Activated naive CD4-positive, alpha-beta T cell treated with anti-CD3 and anti-CD28 coated beads for 36 hours (primary cell): ENCODE measurements at places on chromosomes 2 and 18. TPM values are rescaled to one million over a fixed set of nuclear protein-coding genes. Genes with fewer than 3 reads are reported as not detected.

- DNase-seq, result no peak
Measured at GRCh38 chr18:48566589-48566988, 27.8 kb downstream of the CTIF start.

- DNase-seq, result no peak
Measured at GRCh38 chr2:138766464-138766863, 13.7 kb downstream of the NXPH2 start.

DNA sequence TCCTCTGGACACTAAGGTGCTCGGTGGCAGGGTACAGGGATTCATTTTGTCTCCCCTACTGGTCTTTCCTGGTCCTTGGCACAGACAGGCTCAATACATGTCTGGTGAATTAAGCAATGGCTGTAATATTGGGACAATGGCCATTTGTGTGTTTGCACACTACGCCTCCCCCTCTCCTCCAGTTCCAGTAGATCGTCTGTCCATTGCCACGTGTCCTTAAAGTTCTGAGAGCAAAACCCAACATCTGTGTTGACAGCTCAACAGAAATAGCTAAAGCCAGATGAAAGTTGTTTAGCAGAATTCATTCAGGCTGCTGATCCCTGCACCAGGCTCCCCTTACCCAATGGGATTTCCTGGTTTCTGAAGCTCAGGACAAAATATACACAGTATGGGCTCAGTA is 9.0 kb upstream of the FABP1 start:
- no peak for DNase-seq

DNA sequence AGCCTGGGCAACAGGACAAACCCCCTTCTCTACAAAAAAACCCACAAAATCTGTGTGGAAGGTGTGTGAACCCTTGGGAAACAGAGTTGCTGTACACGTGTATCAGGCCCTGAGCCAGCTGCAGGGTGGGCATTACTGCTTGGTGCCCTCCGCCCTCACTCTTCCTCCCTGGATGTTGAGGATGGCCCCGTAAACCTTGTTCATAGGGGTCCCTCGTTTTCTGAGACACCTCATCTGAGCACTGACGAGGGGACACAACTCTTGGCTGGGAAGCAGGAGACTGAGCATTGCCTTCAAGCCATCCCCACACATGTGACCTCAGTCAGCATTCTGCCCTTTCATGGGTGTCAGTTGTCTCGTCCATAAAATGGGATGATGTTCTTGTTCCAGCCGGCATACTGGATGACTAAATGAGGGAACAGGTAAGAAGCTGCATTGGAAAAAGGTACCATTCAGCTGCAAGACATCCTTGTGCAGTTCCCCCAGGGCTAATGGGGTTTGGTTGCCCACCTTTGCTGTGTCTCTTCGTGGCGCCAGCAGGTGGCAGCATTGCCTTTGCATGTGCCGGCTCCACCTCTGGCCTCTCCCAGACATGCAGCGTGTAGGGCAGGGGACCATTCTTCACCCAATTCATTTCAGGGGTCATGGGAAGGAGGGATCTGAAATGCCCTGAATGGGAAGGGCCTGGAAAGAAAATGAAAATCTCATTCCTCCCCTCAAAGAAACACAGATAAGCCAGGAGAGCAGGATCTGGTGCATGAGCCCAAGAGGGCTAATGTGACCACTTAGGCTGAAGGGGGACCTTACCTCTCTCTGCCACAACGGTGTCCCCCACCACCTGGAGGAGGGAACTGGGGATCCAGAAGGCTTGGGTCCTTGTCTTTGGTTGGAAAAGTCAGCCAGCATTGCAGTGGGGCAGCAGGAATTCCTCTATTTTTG is 36.4 kb upstream of the HAAO start:
- peak; percentile 78 for DNase-seq

DNA sequence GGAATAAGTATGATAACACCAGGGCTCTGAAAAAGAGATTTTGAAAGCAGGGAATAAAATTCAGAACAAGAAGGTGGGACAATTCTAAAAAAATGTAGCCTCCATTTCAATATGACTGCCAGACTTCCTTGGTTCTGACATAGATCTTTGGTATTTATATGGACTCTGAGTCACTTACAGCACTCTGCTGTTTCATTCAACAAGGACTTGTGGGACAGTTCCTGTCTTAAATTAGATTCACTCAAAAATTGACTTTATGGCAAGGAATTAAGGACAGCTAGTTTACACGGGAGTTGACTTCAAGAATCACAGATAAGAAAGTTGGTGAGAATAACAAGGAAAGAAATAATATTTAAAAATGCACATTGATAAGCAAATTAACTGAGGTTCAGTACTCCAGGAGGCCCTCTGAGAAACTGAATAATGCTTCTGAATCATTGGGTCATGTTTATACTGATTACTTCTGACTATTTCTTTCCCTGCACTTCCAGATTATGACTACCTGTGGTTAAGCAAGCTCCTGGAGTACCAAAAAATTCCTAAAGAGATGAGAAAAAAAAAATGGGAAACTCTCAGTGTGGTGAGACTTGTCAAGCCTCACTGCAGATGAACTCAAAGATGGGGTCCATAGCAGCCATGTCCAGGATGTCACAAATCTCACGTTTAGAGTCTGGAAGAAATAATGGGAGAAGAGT is 828.3 kb upstream of the PIK3C3 start:
- no peak for DNase-seq

- no peak for DNase-seq
Measured at GRCh38 chr2:164412831-164413230, 208.5 kb downstream of the GRB14 start.

- peak; percentile 44 for DNase-seq
Measured at GRCh38 chr2:106065268-106065982, 128.7 kb downstream of the UXS1 start.

- no peak for DNase-seq
Measured at GRCh38 chr2:173298536-173299097, 56.1 kb upstream of the CDCA7 start.

DNA sequence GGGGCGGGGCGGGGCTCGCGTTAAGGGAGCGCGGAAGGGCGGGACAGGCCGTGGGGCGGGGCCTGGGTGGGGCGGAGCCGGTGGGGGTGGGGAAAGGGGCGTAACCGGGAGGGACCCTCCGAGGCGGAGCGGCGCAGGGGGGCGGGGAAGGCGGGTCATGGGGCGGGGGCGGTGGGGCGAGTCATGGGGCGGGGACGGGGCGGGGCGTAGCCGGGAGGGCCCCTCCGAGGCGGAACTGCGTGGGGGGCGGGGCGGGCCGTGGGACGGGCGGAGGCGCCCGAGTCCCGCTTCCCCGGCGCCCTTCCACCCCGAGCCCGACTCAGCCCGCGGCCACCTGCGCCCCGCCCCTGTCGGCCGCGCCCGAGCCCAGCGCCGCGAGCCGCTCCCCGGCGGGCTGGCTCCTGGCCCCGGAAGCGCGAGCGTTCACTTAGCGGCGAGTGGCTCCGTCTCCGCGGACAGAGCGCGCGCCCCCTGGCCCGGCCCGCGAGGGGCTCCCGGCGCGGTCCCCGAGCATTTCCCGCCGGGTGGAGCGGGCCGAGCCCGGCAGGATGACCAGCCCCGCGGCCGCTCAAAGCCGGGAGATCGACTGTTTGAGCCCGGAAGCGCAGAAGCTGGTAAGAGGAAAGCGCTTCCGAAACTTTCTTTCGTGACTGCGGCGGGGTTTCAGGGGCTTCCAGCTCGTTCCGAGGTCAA is 64.7 kb downstream of the LRRFIP1 start:
- peak; percentile 94 for DNase-seq

DNA sequence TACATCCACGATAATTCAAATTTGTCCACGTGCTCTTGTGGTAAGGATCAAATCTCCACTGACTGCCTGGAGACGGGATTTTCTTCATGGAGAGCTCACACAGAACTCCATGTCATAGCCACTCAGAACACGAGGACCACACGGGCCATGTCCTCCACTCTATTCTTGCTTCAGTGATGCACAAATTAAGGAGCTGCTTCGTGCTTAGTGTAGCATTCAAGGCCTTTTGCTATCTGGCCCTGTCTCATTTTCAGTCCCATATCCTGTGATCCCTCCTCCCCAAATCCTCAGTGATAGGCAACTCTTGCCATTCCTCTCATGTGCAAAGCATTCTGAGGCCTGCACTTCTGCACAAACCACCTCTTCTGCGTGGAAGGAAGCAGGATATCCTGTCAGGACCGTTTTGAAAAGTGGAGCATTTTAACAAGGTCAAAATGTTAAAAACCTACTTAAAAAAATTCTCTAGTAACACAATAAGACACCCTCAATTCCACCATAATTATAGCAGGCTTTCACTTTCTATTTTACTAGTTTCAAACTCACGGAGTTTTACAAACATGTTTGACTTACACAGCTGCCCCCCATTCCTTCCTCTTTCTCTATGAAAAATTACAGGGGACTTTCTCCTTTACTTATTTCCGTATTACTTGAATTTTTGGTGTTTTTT is 35.2 kb downstream of the ST3GAL5 start:
- peak; percentile 61 for DNase-seq

DNA sequence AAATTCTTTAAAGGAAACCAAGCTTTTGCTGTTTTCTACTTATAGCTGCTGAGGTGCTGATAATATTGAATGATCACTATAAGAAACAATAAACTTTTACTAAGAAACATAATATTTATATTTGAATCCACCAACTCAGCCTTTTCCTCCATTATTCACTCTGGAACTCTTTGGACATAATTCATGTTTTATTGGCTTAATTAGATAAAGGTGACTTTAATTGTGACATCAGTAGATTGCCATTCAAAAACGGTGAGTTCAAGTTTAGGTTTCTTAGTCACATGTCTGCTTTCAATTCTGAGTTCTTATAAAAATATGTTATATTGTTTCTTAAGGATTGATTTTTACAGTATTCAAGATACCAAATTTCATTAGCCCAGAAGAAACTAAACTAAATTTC is 24.0 kb downstream of the CCDC85A start:
- DNase-seq, result no peak

DNA sequence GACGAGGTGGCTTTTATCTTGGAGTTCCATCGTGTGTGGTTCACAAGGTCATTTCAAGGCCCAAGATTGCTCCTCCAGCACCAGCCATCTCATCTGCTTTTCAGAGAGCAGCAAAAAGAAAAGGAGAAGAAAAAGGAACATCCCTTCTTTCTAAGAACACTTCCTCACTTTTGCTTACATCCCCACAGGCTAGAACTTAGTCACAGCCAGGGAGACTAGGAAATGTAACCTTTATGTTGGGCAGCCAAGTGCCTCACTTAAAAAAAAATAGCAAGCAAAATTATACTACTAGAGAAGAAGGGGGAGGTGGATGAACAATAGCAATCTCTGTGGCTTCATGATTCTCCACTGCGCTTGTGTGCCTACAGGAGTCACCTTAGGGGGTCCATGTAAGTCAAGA is 141.8 kb downstream of the SMAD2 start:
- no peak for DNase-seq

- no peak for DNase-seq
Measured at GRCh38 chr2:44680983-44681531, 260.4 kb upstream of the SIX3 start.

GRCh38 chr2:9754532-9754887 is 88.8 kb upstream of the TAF1B start:
- DNase-seq, result no peak

DNA sequence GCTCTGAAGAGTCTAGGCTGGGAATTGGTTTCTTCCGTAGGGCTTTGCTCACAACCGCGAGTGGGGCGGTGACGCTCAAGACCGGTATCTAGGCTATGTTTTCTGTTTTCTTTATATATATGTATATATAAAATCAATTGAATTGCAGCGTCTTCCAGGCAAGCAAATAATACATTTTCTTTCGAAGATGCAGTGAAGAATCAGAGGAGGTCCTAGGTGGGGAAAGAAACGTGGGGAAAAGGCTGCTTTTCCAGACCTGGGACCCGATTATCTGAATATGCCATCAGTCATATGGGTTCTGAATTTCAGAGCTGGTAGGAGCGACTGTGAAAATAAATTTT is 714 bp upstream of the SCN9A start:
- no peak for DNase-seq

DNA sequence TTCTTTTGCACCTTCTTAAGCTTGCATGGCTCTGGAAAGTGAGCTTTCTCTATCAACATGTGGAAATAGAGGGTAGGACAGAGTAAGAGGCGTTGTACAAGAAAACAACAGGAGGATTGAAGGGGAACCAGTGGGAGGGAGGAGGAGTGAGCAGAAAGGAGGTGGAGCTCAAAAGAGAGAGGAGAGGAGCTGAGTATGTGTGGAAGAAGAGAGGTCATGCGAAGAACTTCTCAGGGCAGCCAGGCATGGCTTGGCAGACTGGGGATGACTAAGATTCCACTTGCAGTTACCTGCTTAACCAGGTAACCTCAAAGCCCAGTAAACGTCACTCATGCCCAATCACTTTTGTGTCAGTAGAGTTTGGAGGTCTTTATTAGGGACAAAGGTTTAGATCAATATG is 105.1 kb downstream of the BCL2L11 start:
- no peak for DNase-seq

GRCh38 chr2:100909534-100910081 is 89.7 kb downstream of the NPAS2 start:
- DNase-seq, result no peak

DNA sequence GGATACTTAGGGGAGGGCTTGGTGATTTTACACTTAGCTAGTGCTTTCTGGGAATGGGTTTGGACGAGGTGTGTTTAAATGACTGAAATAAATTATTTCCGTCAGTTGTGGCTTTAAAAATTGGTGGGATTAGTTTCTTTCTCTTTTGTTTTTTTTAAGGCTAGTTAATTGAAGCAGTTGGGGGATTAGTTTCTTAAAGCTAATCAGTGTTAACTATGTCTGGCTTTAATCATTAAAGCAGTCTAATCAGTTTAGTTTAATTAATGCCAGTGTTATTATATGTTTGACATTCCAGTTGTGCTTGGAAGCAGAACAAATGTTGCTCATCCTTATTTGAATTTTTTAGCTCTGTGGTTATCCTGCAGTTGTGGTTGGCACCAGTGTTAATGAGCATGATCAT is 10.2 kb downstream of the MTA3 start:
- DNase-seq, result no peak

GRCh38 chr2:145034511-145034910 is 514.6 kb upstream of the ZEB2 start:
- no peak for DNase-seq

DNA sequence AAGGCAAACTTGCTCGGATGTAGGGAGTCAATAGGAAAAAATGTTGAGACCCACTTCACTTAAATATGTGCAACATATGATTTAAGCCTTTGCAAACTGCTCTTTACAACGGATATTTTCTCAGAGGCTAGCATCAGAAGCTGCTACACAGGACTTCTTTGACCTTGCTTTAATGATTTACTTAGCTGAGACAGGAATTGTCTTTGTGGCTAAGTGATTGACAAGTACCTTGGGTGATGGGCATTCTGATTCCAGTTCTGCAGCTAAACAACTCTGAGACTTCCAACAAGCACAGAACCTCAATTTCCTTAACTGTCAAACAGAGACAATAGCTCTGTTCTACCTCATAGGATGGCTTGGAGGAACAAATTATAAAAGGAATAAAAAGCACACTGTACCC is 150.2 kb downstream of the NCKAP5 start:
- DNase-seq, result no peak

- no peak for DNase-seq
Measured at GRCh38 chr18:58025733-58026132, 18.3 kb upstream of the NEDD4L start.

- DNase-seq, result no peak
Measured at GRCh38 chr2:156538083-156538504, 101.9 kb downstream of the GPD2 start.

The AMER3 gene
- not detected for total RNA-seq

The MYOM1 gene
- total RNA-seq, result 0.40 TPM

The RMC1 gene
- total RNA-seq, result 29.7 TPM

The STEAP3 gene
- total RNA-seq, result 0.07 TPM

The UGT1A10 gene
- not detected for total RNA-seq

The KCNG3 gene
- total RNA-seq, result 0.19 TPM

The ATP6V1B1 gene
- total RNA-seq, result not detected

The G6PC2 gene
- total RNA-seq, result not detected

The GKN1 gene
- total RNA-seq, result not detected

The ASB18 gene
- not detected for total RNA-seq

The TCF23 gene
- not detected for total RNA-seq

The CCT4 gene
- total RNA-seq, result 363 TPM
